ENCODE measurements at places on chromosomes 2 and 18. TPM values are rescaled to one million over a fixed set of nuclear protein-coding genes. Genes with fewer than 3 reads are reported as not detected.

The DUSP2 gene
- total RNA-seq = 4.2 TPM

The MARCHF4 gene
- 10.8 TPM for total RNA-seq

The PXDN gene
- total RNA-seq = 893 TPM

The SOX11 gene
- total RNA-seq = 11.9 TPM

The HSBP1L1 gene
- 5.0 TPM for total RNA-seq

Measured in smooth muscle cell of the umbilical artery (primary cell).